ENCODE measurements at places on chromosomes 7 and 10. TPM values are rescaled to one million over a fixed set of nuclear protein-coding genes. Genes with fewer than 3 reads are reported as not detected.
A peak's percentile ranks its signal among the peaks of the same experiment; 100 is the strongest.

DNA sequence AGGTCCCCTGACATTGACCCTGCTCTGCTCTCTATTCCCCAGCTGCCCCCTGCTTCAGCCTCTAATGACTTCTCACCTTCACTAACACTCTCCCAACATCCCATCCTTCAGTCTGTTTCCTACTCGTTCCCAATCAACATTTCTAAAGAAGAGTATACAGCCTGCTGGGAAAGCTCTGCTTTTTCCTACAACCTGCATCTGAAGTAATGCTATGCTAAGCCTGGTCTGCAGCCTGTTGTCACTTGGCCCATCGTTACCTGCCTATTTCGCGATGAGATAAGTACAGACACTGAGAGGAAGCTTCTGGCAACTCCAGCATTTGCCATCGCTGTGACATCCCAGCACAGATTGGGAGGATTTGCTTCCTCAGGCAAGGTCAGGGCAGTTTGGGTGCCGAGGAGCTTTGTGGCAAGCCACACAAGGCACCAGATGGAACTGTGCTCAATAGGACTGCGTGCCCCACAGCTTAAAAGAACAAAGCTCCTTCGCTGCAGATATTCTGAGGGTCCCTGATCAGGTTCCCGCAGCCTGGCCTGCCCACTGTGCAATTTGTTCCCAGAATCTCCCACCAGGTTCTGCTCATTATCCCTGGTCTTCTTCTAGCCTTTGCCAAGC is 51.4 kb downstream of the PKD1L1 start:
- DNase-seq = no peak

- no peak for DNase-seq
Observed at GRCh38 chr7:19405541-19405940, 260.3 kb upstream of the FERD3L start.

The CDK1 gene
- polyA plus RNA-seq = 74.7 TPM

DNA sequence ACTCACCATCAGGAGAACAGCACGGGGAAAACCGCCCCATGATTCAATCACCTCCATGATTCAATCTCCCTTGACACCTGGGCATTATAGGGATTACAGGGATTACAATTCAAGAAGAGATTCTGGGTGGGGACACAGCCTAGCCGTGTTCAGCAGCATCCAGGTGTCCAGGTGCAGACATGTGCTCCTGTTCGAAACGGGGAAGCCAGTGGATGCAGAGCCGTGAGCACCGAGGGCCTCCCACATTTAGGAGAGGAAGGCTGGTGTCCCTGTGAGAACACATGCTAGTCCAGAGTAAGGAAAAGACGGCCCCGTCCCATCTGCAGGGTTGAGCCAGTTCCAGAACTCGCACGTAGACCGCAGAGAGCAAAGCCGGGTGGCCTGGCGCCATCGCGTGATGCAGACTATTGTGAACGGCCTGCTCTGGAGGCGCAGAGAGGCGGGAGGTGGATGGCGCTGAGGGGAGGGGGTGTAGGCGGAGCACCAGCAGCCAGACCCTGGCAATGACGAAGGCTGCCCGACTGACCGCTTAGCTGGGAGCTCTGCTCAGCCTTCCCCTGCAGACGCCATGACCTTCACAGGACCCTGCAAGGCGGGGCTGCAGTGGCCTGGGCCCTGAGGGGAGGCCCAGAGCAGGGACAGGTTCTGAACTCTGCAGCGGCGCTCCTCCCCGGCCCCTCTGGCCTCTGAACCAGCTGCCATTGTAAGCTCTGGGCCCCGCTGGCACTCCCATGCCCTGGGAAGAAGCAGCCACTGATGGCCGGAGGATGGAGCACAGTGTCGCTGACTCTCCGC is 141.6 kb upstream of the TCERG1L start:
- peak; percentile 47 for DNase-seq

DNA sequence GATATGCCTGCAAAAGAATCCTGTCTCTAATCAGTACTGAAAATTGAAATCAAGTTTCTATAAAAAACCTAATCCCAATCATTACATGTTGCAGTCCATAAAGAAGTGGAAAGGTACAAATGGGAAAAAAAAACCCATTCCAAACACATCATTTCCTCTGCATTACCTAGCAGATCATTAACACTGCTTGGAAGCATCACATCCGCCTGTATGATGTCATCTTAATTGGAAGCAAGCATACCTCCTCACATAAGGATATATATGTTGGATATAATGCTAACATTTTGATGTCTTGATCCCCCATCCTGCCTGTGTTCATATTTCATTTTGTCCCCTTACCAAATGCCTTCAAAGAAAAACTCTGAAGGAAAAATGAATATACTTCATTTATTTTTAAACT is 241.3 kb upstream of the AOAH start:
- no peak for DNase-seq

DNA sequence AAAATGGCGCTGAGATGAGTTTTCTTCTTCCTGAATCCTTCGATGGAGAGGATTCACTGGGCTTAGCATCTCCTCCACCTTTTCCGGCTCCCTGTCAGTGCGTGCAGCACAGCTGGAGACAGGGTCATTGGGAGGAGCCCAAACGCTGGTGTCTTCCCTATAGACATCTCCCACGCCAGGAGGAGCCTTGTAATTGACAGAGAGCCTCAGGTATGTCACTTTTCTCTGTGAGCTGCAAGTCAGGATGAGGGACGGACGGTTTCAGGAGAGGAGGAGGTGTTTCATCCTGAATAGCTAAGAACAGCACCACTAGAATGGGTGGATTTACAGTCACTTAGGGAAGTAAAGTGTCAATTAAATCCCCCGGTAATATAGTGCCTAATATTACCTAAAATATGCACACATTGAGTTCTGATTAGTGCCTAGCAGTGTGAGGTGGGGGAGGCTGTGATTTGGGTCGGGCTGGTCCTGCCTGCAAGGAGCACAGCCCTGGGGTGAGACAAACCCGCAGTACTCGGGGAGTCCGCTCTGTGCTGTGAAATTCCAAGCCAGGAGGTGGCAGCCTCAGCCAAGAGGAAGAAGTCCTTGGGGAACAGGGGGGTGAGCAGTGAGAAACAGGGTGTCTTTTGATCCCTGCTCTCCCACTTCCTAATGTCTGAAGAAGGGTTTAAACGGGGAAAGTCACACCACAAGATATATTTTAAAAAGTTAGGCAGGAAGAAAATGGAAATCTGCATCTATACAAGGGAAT is 28.2 kb downstream of the IL15RA start:
- DNase-seq = no peak

The C7orf33 gene
- not detected for polyA plus RNA-seq

The CDC14C gene
- polyA plus RNA-seq = not detected

The NPC1L1 gene
- polyA plus RNA-seq = 3.5 TPM

The HOXA10 gene
- 160 TPM for polyA plus RNA-seq

DNA sequence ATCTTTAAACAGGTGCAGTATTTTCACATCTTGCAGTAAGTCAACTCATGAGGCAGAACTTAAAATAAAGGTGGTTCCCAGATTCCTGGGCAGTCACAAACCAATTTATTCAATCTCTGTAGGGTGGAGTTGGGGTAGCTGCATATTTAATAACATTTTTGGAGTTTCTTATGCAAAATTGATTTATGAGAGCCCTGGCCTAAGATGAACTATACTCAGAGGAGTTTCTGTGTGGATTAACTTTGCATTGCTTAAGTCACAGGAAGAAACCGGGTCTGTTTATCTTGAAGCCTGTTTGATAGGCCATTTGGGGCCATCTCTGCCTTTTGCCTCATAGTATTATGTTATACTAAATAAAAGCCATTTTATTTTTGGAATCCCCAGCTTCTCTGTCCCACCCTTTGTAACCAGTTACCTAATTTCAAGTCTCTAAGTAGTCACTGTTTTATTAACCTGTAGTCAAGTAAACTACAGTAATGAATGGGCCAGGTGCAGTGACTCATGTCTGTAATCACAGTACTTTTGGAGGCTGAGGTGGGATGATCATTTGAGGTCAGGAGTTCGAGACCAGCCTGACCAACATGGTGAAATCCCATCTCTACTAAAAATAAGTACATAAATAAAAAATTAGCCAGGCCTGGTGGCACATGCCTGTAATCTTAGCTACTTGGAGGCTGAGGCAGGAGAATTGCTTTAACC is 104.4 kb upstream of the FAM3C start:
- no peak for DNase-seq

DNA sequence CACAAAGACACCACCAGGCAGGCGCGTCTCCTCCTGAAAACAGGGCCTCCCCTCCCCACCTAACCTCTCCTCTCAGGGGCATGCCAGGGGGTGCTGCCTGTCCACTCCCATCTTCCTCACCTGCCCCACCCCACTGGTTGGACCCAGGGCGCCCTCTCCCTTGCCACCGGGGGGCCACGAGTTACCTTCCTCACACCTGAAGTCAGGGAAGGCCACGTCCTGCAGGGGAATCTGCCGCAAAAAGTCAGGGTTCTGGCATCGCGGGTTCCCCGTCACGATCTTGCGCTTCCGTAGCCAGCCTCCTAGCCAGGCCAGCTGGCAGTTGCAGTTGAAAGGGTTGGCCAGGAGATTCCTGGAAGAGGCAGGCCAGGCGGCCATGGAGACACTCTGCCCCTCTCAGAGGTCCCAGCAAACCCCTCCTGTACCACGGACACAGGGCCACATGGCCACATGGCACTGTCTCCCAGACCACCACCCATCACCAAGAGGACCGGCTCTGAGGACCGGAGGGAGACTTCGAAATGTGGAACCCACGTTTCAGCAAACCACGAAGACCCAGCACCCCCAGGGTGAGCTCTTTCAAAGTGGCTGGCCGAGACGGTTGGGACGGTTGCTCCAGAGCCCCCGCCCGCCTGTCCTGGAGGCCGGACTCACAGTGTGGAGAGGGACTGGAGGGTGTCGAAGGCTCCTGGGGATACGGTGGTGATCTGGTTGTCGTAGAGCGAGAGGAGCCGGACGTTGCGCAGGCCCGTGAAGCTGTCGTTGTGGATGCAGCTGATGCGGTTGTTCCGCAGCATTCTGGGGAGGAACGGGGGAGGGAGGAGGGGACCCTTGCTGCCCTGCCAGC is 142.8 kb downstream of the SLIT1 start:
- DNase-seq = no peak

GRCh38 chr10:124517931-124518330 is 56.3 kb downstream of the LHPP start:
- no peak for DNase-seq

The TMEM236 gene
- polyA plus RNA-seq = 0.31 TPM

The HTR5A gene
- not detected for polyA plus RNA-seq

DNA sequence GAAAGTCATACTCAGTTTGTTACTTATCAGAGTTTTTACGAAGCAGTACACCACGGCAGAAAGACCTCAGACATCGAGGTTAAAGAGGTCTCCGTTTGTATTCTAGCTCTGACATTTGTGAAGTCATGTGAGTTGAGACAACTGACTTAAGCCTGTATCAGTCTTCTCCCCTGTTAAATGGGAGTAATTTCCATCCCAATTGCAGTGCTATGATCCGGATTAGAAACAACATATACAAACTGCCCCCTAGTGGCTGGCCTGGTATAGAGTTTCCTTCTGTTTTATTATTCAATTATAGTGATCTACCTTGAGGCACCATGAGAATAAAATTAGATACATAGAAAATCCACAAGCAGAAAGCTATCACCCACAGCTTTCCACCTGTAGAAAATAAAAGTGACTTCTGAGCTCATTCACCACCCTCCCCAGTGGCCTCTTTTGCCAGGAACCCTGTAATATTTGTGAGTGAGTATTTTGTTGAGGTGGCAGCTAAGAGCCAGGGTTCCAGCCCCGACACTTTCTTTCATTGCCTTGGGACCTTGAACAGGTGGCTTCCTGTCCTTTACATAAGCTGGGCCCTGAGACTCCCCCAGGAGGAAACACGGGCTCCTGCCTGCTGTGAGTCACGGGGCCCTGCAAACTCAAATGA is 607.2 kb upstream of the MGMT start:
- no peak for DNase-seq

DNA sequence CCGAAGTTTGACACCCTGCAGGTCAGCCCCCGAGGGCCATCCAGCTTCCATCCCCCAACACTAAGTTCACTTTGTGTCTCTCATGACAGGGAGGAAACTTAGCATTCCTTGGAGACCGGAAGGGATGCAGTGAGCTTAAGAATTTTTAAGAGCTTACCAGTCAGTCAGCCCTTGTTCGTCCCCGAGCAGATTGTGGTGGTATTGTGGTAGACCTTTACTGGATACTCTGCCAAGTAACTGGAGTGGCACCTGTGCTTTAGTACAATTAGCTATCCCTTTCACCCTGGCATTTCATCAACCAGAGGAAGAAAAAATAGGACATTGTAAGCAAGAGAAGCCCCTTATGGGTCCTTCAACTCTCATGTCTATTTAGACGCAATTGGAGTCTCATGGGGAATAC is 74.8 kb downstream of the NSUN6 start:
- DNase-seq = no peak

The SEMA3A gene
- 11.6 TPM for polyA plus RNA-seq

- DNase-seq = no peak
Observed at GRCh38 chr10:125868372-125868975, 12.6 kb downstream of the DHX32 start.

DNA sequence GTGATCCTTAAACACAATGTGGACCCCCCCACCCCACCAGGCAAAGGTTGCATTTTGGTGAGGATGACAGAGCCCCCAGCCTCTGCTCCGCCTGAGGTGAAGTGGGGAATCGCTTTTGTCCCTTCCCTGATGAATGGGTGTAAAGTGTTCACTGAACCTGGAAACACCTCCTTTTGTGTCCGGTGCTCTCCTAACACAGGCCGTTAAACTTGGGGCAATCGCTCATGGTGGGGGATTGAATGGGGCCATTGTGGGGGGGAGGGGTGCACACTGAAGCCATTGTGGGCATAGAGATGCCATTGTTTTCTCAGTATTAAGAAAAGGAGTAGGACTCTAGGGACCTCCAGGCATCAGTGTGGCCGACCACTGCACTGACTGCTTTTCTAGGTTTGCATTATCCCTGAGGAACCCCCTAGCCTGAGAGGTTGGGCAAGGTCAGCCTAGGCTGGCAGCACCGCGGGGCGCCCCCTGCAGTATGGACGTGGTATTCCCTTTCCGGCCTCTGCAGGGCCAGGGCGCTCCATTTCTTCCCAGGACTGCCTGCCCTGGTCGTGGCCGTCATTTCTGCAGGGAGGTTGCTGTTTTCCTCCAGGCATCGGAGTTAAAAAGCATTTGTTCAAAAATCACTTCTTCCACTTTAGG is 158.3 kb downstream of the TCF7L2 start:
- no peak for DNase-seq

The ANKRD7 gene
- polyA plus RNA-seq = 3.3 TPM

DNA sequence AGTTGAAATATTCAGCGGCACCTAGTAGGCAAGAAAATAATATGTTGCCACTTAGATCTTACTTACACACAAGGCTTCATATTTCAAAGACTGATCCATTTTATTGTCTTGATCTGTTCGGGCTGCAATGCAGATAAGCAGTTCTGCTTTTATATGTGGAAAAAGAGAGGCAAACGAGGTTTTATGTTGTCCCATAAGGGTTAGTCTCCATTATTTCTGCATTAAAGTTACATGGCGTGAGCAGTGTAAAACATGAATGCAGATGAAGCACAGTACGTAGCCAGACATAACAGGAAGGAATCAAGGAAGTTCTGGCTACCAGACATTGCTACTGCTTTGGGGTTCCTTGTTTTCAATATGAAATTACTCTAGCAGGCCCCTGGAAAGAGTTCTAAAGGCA is 224.8 kb downstream of the BBS9 start:
- no peak for DNase-seq
